Suprapubic skin (tissue), 4 donors: ENCODE measurements at places on chromosomes 7 and 10.
A peak's percentile ranks its signal among the peaks of the same experiment; 100 is the strongest.

- H3K27ac ChIP-seq: peak within 1 kb of the TSS; percentile 95
- H3K36me3 ChIP-seq: no peaks in the 10 kb centered on the region
- peak; percentile 97 for DNase-seq
- H3K4me3 ChIP-seq: peak within 1 kb of the TSS; percentile 84
- H3K27me3 ChIP-seq: no peaks in the 10 kb centered on the region
- peaks cover 56% of the 10 kb centered on the region for H3K4me1 ChIP-seq
Observed at GRCh38 chr10:6202684-6203330, at the start of gene PFKFB3. PFKFB3 (plus strand) TSS chr10:6202932; CDS start chr10:6203261, 329 bp downstream.

GRCh38 chr7:28572321-28573058 is 160.2 kb downstream of the CREB5 start:
- H3K4me1 ChIP-seq: peaks cover 18% of the 10 kb centered on the region
- no peak for DNase-seq
- no peaks in the 10 kb centered on the region for H3K36me3 ChIP-seq

- DNase-seq: no peak
- H3K36me3 ChIP-seq: no peaks in the 10 kb centered on the region
- peaks cover 15% of the 10 kb centered on the region for H3K4me1 ChIP-seq
- H3K27me3 ChIP-seq: no peaks in the 10 kb centered on the region
Observed at GRCh38 chr10:12262278-12262981, 66.4 kb downstream of the CDC123 start.

DNA sequence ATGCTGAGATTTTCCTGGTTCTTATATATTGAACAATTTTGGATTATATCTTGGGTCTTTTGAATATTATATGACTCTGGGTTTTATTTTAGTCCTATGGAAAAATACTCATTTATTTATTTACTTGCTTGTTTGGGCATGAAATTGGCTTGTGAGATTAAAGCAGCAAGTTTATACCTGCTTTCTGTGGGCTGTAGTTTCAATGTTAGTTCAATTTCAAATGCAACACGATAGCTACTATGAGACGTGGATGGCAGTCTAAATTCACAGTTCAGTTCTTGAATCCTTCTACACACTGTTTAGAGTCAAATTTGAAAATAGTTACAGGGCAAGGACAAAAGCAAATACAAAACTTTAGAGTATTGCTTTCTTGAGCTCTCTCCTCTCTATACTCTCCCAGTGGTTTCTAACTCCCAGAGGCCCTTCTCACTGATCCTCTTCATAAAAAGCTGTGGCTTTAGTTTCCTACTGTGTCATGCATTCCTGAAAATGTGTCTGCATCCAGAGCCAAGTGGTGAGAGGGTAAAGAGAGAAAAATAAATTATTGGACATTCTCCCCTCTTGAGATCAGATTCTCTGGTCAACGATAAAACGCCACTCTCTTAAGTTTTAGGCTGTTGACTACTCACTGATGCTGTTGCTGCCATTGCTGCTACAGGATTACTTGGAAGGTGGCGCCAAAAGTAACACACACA is 34.4 kb downstream of the POLR1F start:
- no peaks in the 10 kb centered on the region for H3K36me3 ChIP-seq
- H3K27ac ChIP-seq: no peak overlapping the region

DNA sequence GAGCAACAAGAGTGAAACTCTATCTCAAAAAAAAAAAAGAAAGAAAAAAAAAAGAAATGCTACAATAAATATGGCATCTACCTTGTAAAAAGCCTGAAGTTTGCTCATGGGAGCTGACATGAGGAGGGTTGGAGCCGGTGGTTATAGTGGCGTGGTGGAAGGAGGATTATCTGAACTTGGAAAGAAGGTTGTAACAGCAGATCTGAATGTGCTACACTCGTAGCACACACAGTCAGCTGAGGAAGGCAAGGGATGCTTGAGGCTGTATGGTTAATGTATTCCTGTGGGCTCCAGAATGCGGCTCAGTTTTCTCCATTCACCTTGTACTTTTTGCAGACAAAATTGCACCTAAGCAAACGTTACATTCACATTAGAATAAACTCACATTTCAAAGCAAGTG is 390.3 kb upstream of the GALNT17 start:
- H3K27ac ChIP-seq: no peak overlapping the region
- no peaks in the 10 kb centered on the region for H3K36me3 ChIP-seq
- no peak for DNase-seq
- no peaks in the 10 kb centered on the region for H3K27me3 ChIP-seq
- no peak overlapping the region for H3K4me3 ChIP-seq
- peaks cover 33% of the 10 kb centered on the region for H3K4me1 ChIP-seq

DNA sequence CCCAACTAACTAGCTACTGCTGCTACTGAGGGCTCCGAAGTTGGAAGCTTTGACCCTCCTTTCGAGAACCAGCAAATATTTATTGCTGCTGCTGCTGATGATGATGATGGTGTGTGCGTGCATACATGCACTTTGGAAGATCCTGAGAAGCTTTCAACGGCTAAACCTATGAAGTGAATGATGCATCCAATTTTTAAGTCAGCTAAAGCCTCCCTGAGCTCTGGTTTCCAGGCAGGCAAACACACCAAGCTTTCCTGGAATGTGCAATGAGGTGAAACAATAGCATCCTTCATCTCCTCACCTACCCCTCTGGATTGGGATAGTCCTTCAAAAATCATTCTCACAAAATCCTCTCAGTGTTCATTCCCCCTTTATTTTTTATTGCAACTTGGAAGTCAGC is 13.9 kb downstream of the MACC1 start:
- no peak overlapping the region for H3K4me3 ChIP-seq
- peaks cover 13% of the 10 kb centered on the region for H3K4me1 ChIP-seq
- no peak for DNase-seq
- H3K27ac ChIP-seq: no peak overlapping the region

GRCh38 chr7:70063927-70064326 is 465.7 kb downstream of the AUTS2 start:
- no peak overlapping the region for H3K27ac ChIP-seq
- no peaks in the 10 kb centered on the region for H3K27me3 ChIP-seq
- DNase-seq: no peak
- H3K4me1 ChIP-seq: no peaks in the 10 kb centered on the region
- no peak overlapping the region for H3K4me3 ChIP-seq
- H3K36me3 ChIP-seq: no peaks in the 10 kb centered on the region

- H3K36me3 ChIP-seq: peaks cover 92% of the 10 kb centered on the region
- no peak overlapping the region for H3K27ac ChIP-seq
- DNase-seq: peak; percentile 54
- no peak overlapping the region for H3K4me3 ChIP-seq
Observed at GRCh38 chr7:99004216-99004615, 125.9 kb downstream of the TRRAP start.

DNA sequence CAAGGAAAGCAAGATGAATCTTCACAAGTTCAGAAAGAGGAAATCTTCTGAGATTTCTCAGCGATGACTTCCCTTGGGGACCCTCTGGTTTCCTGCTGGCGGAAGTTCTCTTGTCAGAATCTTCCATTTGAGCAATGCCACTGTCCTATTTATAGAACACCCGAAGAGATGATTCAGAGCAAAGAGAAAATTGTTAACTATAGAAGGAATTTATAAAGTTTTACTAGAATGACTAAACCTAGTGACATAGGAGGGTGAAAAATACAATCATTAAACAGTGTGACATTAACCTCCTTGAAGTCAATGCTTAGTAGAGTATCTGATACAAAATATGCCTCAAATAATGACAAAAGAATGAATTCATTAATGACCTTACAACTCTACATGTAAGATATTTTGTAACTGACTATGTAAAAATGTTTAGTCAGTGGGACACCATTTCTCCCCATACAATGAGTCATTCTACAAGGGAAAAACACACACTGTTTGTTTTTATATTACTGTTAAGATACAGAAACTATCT is 206.5 kb upstream of the CNTNAP2 start:
- H3K4me1 ChIP-seq: no peaks in the 10 kb centered on the region
- no peak for DNase-seq
- H3K27me3 ChIP-seq: no peaks in the 10 kb centered on the region
- H3K27ac ChIP-seq: no peak overlapping the region
- no peaks in the 10 kb centered on the region for H3K36me3 ChIP-seq
- H3K4me3 ChIP-seq: no peak overlapping the region

DNA sequence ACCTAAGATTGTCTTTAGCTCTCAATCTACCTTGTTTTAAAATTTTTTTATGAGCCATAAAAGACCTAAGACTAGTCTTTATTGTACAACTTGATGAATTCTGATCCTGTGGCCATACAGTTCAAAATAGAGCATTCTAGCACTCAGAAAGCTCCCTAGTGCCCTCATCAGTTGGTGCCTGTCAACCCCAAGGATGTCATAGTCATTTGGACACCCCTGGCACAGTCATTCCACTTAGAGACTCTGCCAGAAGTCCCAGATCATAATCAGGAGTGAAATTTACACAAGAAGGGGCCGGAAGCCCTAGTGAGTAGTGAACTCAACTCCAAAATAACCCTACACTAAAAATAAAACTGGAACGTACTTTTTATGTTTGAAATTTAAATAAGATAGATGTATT is 80.0 kb upstream of the INSIG1 start:
- H3K27me3 ChIP-seq: peaks cover 28% of the 10 kb centered on the region
- no peaks in the 10 kb centered on the region for H3K36me3 ChIP-seq
- H3K27ac ChIP-seq: no peak overlapping the region
- H3K4me1 ChIP-seq: peaks cover 16% of the 10 kb centered on the region
- no peak overlapping the region for H3K4me3 ChIP-seq
- DNase-seq: no peak

DNA sequence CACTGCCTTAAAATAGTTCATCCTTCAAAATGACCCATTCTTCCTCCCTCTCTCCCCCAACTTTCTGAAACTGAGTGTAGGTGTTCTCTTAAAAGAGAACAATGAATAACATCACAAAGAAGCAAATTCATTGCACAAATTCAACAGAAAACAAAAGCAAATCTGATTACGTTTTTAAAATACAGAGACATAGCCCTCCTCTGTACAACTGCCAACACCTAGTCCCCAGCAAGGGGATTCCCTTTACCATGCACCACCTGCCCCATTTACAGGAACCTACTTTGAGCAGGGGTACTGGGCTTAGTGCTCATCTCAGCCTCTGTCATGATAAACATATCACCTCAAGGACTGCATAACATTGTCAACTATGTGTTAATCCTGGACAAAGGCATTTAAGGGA is 302.8 kb upstream of the AOAH start:
- no peaks in the 10 kb centered on the region for H3K36me3 ChIP-seq
- no peak overlapping the region for H3K4me3 ChIP-seq
- H3K27ac ChIP-seq: no peak overlapping the region
- no peaks in the 10 kb centered on the region for H3K27me3 ChIP-seq
- DNase-seq: no peak

DNA sequence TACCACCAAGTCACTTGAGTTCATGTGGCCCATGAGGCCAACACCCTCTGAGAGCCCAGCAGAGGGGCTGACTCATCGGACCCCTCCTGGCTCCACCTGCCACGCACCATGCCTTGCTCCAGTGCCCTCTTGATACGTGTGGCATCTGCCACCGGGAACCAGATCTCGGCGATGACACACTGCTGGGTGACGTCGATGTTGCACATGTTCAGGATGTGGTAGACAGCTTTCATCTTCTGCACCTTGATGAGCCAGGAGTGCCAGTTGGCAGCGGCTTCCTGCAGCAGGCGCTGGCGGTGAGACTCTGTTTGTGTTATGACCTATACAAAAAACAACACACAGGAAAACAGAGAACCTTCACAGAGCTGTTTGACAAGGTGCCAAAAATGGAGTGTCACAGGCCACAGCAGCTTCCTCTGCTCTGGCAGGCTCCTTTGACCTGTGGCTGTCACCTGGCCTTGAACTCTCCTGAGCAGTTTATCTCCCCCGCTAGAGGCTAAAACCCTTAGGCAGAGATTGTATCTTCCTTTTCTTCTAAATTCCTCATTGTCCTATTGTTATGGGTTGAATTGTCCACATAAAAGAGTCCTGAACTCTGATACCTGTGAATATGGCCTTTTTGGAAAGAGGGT is 45.2 kb upstream of the TMEM213 start:
- peak overlapping the region; percentile 56 for H3K27ac ChIP-seq
- no peak overlapping the region for H3K4me3 ChIP-seq
- peak; percentile 85 for DNase-seq

DNA sequence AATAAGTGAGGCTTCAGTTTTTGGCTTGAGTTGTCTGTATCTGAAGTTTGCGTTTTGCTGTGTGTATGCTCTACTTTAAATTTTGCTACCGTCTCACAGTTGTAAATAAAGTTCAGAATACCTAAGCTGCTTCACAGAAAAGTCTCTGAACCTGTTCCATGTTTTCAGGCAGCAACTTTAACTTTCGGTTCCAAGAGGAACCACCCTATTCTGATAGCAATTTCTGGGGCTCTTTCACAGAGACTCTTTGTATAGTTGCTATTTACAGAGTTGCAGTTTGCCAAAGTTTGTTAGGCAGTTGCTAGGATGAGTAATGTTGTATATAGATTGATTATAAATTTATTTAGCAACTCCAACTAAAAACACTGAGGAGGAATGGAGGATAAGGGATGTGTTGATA is 5.7 kb downstream of the FAM221A start:
- peak overlapping the region; percentile 7 for H3K4me3 ChIP-seq
- H3K27me3 ChIP-seq: no peaks in the 10 kb centered on the region
- H3K4me1 ChIP-seq: peaks cover 12% of the 10 kb centered on the region
- H3K27ac ChIP-seq: peak overlapping the region; percentile 72
- H3K36me3 ChIP-seq: no peaks in the 10 kb centered on the region

GRCh38 chr10:61175316-61175715 is 231.3 kb upstream of the RHOBTB1 start:
- H3K4me1 ChIP-seq: no peaks in the 10 kb centered on the region
- H3K36me3 ChIP-seq: no peaks in the 10 kb centered on the region
- H3K27ac ChIP-seq: no peak overlapping the region
- DNase-seq: no peak
- no peaks in the 10 kb centered on the region for H3K27me3 ChIP-seq
- H3K4me3 ChIP-seq: no peak overlapping the region

DNA sequence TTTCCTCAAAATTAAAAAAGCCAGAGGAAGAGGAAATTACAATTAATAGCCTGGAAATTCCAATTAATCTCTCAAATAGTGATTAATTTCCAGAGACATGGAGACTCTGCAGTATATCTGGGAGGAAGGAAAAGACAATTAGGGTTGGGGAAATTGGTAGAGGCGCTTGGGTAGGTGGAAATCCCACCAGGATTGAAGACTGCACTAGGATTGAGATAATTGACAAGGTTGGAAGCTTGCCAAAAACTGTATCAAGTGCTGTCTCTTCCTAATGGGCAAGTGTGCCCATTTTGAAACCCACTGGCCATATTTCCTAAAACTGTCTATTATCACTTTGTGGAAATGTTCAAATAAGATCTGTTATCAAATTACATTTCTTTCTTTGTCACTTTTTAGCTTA is 21.6 kb downstream of the CHN2 start:
- peaks cover 4% of the 10 kb centered on the region for H3K4me1 ChIP-seq
- H3K27ac ChIP-seq: no peak overlapping the region
- no peak for DNase-seq
- no peaks in the 10 kb centered on the region for H3K36me3 ChIP-seq
